GM23338 (cell line): ENCODE measurements at places on chromosomes 5 and 9. TPM values are rescaled to one million over a fixed set of nuclear protein-coding genes. Genes with fewer than 3 reads are reported as not detected.

INSL4 gene
- not detected in 2 replicates for polyA plus RNA-seq

- DNase-seq, result no peak
- H3K27me3 ChIP-seq, result no peaks in the 10 kb centered on the region
- H3K4me3 ChIP-seq, result no peak overlapping the region
- peak overlapping the region; percentile 68; the same call in 1 of the 2 replicates for H3K27ac ChIP-seq
Measured at GRCh38 chr5:7517006-7517405, 121.1 kb downstream of the ADCY2 start.

GRCh38 chr5:119360905-119361593, 5.2 kb downstream of the TNFAIP8 start:
- no peaks in the 10 kb centered on the region for H3K36me3 ChIP-seq
- peaks cover 46% of the 10 kb centered on the region for H3K4me1 ChIP-seq
- no peak for DNase-seq

DNA sequence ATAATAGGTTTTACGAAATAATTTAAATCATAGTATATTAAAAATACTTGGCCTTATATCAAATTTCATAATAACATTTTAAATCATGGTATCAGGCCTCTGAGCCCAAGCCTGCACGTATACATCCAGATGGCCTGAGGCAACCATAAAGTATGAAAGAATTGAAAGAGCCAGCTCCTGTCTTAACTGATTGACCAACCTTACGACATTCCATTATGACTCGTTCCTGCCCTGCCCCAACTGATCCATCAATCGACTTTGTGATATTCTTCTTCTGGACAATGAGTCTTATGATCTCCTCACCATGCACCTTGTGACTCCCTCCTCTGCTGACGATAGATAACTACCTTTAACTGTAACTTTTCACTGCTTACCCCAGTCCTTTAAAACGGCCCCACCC, 545.0 kb downstream of the MTRR start:
- H3K27me3 ChIP-seq, result no peaks in the 10 kb centered on the region
- no peak overlapping the region for H3K4me3 ChIP-seq
- no peaks in the 10 kb centered on the region for H3K36me3 ChIP-seq
- H3K4me1 ChIP-seq, result no peaks in the 10 kb centered on the region
- no peak for DNase-seq

SPATA31E1 gene
- 0.05 TPM in 2 replicates for polyA plus RNA-seq
